ENCODE measurements at places on chromosomes 13 and 19.

DNA sequence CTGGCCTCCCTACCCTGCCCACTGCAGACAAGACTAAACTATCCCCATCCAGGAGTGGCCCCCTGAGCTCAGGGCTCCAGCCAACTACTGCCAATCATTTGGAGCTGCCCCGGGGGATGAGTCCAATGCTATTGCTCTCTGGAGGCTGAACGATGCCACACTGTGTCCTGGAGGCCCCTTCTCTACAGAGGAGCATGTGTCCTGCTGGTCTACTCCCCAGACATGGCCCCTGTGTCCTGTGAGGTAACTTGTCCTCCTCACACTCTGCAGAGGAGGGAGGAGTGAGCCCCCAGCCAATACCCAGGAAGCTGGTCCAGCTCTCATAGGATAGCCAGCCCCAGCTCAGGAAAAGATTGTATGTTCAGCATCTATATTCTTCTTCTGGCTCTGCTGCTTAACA, 159.1 kb upstream of the GPR12 start:
- no peak for DNase-seq

DNA sequence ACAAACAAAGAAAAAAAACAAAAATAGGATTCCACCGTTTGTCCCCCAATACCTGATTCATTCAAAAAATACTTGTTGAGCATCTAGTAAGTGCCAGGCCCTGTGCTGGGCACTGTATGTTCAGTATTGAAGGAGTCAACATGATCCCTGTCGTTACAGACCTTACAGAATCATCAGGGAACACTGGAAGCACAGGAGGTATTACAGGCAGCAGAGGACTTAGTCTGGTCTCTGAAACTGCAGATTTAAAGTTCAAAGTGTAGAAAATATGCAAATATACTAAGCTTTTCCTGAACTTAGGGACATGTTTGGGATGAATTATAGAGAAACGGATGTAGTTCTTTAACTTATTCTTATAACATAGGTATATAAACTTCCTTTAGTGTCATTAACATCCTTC, 160.7 kb upstream of the RFC3 start:
- no peak for DNase-seq

DNA sequence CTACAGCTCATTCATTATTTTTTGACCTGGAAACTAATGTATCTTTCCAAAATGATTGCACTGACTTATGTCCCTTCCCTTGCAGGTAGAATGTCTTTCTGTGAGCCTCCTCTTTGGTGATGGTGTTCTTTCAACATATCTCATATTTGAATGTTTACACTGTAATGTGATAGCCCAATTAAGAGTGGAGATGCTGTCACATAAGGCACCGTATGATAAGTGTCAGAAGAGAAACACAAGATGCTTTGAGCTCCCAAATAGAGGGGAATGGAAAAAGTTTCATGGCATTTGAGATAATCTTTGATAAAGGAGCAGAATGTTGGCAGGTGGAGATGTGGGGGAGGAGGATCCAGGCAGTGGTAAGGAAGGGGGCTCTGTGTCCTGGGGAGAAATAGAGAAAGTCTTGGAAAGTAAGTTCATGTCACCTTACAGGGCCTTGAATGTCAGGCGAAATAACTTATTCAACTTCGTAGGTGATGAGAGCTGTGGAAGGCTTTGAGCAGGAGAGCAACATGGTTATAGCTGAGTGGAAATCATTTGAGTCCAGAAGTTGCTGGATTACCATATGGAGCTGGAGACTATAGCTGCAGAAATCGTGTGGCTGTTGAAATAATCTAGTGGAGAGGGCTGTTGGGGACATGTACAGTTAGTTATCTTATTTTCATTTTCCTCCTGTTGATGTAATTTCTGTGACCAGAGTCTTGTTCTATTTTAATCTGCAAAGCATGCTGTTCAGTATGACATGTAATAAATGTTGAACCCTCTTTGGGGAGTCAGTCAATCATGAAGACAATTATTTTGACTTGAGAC, 10.3 kb upstream of the RNF113B start:
- no peak for DNase-seq

DNA sequence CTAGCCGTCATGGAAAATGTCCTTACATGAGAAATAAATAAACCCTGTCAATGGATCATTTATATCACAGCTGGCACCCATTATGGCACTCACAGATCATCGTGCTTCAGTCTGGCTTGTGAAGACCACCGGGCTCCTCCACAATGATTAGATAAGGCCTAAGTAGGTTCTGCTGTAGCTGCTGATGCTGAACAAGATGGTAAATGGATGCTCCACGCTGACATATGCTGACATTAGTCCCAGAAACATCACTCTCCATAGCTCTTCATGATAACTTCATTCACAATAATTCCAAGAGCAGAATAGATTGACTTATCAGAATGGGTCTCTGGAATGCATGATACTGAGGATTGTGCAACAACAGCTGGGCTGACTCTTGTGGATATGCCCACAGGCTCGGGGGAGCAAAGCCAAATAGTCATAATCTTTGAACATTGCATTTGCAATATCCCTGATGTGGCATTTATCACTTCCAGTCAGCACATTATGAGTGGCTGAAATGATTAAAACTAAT, 63.8 kb upstream of the RXFP2 start:
- no peak for DNase-seq

GRCh38 chr13:114203536-114203935, 24.5 kb downstream of the CFAP97D2 start:
- no peak for DNase-seq

DNA sequence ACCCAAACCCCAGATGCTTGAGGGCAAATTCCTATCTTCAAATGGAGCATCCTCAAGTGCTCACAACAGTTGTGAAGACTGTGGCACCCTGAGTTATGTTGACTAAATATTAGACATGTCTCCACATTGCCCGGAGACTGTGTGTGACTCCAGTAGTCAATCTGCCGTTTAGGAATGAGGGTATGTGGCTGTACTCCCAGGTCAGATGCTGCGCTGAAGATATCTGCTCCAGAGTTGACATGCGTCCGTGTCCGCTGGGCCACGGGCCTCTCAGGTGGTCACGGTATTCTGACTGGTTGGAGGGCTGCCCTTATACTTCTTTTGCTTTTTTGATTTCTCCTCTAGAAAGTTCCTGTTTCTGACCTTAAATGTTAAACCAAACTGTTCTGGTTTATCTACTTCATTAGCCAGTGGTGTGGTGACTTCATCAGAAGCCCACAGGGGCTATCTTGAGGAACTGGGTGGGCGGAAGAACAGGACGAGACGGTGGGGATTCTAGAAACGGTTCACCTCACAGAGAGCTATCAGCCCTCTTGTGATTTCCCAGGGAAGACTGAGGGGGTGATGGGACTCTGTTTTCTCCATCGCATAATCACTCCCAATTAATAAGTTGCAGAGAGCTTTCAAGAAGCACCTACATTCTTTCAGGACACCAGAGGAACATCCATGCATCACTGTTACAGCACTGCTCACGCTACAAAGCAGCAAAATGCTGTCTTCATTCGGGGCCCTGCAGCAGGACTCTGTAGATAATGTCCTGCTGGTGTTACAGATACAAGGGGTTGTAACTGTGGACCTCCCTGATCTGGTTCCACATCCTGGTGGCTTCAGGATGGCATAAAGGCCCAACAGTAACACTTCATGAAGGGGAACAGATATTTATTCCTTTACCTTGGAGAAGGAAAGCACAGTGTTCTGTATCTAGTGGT, 1.3 kb upstream of the LCP1 start:
- no peak for DNase-seq

DNA sequence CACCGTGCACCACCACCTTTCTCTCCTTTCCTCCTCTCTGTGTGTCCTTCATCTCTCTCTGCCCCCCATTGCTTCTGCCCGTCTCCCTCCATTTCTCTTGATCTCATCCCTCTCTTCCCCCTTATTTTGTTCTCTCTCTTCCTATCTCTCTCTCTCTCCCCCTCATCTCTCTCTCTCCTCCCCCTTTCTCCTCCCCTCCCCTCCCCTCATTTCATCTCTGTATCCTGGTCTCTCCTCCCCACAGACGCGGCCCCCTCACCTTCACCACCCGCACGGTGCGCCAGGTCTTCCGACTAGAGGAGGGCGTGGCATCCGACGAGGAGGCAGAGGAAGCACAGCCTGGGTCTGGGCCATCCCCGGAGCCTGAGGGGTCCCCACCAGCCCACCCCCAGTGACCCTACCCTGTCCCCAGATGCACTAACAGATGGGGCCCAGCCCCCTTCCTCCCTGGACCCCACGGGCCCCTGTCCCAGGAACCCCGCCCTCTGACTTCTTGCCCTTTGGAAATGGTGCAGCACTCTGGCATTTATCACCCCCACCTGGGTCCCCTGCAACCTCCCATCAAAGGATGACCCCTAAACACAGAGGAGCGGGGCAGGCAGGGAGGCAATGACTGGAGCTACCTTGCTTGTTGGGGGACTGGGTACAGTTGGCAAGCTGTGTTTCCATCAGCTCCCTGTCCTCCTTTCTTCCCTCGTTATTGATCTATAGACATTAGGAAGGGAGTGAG, 19.6 kb downstream of the KCNC3 start:
- DNase-seq = no peak

All from activated CD4-positive, alpha-beta T cell treated with anti-CD3 and anti-CD28 coated beads, Interleukin-2, amount 50 U/mL, for 48 hours (primary cell).